Activated CD4-positive, alpha-beta memory T cell treated with anti-CD3 and anti-CD28 coated beads, Interleukin-2, amount 10 ng/mL, durations not matched to agents 7 days and 5 days (primary cell): ENCODE measurements at places on chromosomes 6 and 20.
A peak's percentile ranks its signal among the peaks of the same experiment; 100 is the strongest.

- peak; percentile 27 for DNase-seq
Measured at GRCh38 chr20:5090191-5090590, 29.6 kb downstream of the PCNA start.

- no peak for DNase-seq
Measured at GRCh38 chr20:9928955-9929354, 90.1 kb upstream of the PAK5 start.

DNA sequence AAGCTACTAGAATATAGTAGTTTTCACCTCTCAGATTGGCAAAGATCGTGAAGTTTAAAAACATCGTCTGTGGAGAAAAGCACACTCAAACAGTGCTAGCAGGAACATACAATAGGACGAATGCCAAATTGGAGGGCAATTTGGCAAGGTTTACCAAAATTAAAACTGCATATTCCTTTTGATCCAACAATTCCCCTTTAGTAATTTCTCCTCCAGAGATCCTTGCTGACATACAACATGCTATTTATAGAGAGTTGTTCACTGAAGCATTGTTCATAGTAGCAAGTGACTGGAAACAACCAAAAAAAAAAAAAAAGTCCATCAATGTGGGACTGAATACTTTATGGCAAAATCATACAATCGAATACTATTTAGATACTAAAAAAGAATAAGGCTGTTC lies 202.2 kb downstream of the ATXN1 start:
- DNase-seq: no peak

DNA sequence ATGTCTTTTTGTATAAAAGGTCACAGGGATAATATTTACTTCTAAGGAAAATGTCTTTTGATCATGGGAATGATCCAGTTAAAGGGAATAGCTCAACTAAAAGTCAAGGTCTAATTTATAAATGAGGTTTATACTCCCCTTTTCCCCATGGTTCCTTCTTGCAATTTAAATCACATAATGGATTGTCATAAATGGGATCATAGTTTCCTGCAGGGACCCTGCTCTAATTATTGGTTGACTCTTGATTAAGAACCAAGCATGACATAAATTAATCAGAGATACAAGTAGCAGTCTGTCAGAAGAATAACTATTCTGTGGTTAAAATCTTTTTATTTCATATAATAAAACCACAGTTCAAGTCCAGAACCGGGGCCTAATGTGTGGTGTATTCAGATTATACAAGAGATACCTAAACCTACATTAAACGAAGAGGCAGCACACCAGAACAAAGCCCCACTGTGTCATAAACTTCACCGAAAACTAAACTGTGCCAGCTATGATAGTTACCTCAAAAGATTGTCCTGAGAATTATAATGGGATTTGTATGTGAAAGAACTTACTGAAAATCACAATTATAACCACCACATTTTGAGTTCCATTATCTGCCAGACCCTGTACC lies 43.0 kb upstream of the CD83 start:
- no peak for DNase-seq

- DNase-seq: no peak
Measured at GRCh38 chr6:13044390-13044789, 283.9 kb downstream of the TBC1D7 start.

DNA sequence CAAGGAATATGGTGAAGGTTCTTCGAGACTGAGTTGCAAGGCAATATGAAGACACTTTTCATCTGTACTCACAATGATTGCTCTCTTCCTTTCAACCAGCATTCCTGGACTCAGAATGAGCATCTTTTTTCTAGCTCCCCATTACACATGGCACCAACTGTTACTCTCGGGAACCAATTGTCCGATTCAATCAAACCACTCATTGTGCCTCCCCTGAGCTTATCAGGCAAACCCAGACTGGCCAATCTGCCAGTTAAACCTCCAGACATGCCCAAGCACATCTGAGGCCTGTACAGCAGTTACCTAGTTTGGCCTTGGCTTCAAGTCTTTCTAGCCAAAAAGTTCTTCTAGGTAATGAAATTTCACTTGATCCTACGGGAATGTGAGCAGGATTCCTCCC lies 164.1 kb downstream of the ID4 start:
- no peak for DNase-seq

GRCh38 chr6:137736911-137737310 lies 130.1 kb upstream of the TNFAIP3 start:
- DNase-seq: no peak

DNA sequence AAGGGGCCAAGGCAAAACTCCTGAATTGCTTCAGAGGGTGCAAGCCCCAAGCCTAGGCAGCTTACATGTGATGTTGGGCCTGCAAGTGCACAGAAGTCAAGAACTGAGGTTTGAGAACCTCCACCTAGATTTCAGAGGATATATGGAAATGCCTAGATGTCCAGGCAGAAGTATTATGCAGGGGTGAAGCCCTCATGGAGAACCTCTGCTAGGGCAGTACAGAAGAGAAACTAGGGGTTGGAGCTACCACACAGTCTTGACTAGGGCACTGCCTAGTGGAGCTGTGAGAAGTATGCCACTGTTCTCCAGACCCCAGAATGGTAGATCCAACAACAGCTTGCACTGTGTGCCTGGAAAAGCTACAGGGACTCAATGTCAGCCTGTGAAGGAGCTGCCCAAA lies 179.7 kb upstream of the GJE1 start:
- DNase-seq: no peak

GRCh38 chr6:123803504-123804013 lies at the start of gene NKAIN2:
TSS of gene NKAIN2 (plus strand) at chr6:123803865.
- DNase-seq: no peak
